Fibroblast of skin of back (primary cell): ENCODE measurements at places on chromosomes 6 and 20.

DNA sequence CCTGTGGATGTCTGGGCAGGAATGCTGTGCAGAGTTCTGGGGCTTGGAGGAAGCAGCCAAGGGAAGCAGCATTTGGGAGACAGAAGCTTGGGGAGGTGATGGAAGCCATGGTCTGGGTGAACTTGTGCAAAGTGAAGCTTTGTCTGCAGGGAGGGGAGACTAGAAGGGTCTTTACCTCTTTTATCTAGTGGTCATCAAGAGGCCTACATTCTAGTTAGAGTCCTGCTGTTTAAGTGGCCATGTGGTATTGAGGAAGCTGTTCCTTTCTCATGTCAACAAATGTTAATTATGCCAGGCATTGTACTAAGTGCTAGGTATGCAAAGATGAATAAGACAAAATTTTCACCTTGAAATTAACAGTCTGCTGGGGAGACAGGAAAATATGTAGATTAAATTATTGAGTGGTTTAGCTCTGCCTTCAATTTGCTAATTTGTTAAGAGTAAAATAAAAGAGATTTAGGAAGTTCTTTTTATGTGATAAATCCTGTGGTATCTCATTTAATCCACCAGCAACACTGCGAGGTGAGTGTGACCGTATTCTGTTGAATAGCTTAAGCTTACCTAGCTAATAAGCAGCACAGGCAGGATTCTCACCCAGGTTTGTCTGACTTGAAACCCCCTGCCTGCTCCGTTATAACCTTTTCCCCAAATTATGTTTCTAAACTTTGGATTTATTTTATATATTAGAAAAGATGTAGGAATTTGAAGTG, 43.1 kb downstream of the ARID1B start:
- no peak for DNase-seq

DNA sequence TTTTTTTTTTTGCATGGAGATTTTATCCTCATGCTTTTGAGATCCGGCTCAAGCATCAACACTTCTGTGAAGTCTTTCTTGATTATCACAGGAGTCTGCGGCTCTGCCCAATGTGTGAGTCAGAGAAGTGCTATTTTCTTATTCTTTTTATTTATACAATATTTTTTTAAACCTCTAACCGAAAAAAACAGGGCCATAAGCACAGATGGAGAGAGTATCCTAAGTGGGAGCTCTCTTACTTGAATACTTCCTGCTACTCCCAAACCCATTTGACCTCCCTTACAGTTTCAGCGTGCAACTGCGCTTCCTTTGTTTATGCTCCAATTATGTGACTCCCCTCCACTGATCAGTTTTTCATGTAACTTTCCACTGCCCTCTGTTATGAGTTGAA, 8.7 kb upstream of the ATXN1 start:
- DNase-seq = peak; percentile 93

- no peak for DNase-seq
These were observed 97.4 kb upstream of the ELOVL5 start for GRCh38 chr6:53446151-53446550.

DNA sequence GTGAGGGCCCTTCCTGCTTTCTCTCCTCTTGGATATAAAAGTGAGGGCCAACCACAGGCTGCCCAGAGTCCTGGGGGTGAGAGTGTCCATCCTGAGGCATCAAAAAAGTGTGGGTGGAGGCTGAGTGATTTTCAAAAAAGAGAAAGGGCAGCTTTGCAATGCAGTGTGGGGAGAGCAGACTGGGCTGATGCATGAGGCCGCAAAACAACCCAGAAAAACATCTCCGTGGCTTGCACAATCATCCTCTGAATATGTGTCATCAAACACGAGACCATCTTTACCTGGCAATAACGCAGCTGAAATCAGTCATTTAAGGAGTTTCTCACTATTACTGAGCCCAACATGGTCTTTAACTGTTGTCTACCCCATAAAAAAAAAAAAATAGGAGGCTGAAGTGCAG, 191.2 kb upstream of the SOX4 start:
- DNase-seq = no peak

DNA sequence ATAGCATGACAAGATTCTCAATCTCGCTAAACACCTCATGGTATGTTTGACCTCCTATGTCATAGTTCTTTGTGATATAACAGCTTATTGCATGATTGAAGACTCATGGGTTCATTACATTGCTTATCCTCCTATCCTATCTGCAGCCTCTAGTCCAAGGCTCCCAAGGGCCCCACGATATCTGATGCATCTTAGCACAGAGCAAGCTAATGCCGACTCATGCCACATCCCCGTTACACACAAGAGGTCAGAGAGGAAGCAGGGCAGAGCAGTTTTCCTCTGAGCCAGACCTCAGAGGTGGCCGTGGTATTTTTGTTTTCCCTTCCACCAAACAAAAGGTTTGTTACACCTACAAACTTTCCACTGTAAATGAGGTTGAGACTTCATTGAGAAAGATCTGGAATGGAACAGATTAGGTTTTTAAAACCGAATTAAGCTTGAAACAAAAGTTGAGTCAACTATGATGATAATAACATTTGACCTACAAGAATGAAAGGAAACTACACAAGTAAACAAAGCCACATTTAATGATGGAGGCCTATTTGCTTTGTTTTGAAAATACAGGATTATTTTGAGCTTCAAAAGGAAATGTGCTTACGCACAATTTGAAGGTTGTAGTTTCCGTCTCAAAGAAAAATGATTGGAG, 133.9 kb upstream of the MYLIP start:
- no peak for DNase-seq

GRCh38 chr20:19381947-19382346, 169.5 kb downstream of the SLC24A3 start:
- DNase-seq = no peak

- DNase-seq = no peak
These were observed 187.5 kb upstream of the FKBP1C start for GRCh38 chr6:63023726-63024125.

DNA sequence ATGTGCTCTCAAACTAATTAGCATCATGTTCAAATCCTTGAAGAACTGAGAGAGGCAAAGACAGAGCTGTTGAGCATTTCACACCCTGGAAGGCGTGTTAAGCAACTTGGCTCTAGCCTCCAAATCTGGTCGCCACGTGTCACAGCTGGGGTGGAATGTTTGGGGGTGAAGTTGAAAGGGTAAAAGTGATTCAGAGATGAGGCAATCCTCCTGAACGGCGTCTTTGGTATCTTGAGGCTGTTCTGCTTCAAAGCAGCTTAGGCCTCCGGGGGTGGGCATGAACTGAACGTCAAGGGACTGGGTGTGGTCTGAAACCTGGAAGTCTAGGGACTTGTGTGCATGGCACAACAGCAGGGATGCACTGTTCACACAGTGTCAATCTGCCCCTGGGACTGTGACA, 62.3 kb downstream of the TRAM2 start:
- DNase-seq = peak; percentile 68

GRCh38 chr6:101083533-101084175, 202.5 kb upstream of the ASCC3 start:
- peak; percentile 98 for DNase-seq

- DNase-seq = no peak
These were observed 70.7 kb upstream of the TRAF3IP2 start for GRCh38 chr6:111676383-111676782.

GRCh38 chr6:144897441-144897921, 612.3 kb downstream of the UTRN start:
- DNase-seq = peak; percentile 97

DNA sequence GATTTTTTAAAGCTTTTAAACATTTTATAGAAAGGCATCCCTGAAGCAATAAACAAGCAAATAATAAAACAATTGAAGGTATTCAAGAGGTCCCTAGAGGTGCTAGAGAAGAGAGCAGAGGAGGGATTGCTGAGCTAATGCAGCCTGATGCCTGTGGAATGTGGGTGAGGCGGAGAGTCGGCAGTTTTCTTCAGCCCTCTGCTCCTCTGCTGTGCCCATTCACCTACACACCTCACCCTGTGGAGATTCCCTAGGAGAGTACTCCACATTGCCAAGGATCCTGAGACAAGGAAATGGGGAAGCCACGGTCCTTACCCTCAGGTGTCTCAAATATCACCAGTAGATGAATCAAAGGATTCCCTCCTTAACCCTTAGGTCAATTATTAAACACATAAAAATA, 199.8 kb upstream of the POU3F2 start:
- DNase-seq = no peak

GRCh38 chr6:31057426-31058003, 47.2 kb downstream of the MUC22 start:
- DNase-seq = peak; percentile 75

GRCh38 chr6:4220558-4220957, 85.2 kb upstream of the ECI2 start:
- no peak for DNase-seq

DNA sequence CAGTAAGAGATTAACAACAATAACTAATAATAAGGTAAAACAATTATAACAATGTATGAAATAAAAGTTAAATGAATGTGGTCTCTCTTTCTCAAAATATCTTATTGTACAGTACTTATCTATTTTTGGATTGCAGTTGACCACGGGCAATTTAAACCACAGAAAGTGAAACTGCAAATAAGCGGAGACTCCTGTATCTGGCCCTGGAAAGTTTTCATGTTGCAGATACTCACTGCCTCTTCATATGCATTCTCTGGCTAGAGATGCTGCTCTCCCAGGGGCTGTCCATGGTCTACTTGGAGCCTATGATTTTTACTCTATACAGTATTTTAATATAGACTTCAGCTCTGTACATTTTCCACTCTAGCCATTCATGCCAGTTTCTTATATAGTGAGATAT, 230.8 kb downstream of the FUT9 start:
- DNase-seq = no peak

DNA sequence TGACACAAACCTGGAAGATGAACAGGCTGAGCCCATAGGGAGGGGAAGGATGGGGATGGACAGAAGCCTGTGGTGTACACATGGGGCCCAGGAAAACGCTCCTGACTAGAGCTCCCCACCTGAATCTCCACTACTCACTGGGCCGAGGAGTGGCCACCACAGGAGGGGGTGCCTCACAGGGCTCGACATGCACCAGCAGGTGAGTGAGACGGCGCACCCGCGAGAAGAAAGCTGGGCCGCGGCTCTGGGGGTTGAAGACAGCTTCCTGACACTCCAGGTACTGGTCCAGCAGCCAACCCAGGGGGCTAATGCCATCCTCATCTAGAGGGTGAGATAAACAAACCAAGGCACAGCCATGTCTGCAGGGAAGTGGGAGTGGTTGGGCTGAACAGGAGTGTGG, 10.3 kb downstream of the CUL7 start:
- DNase-seq = no peak

DNA sequence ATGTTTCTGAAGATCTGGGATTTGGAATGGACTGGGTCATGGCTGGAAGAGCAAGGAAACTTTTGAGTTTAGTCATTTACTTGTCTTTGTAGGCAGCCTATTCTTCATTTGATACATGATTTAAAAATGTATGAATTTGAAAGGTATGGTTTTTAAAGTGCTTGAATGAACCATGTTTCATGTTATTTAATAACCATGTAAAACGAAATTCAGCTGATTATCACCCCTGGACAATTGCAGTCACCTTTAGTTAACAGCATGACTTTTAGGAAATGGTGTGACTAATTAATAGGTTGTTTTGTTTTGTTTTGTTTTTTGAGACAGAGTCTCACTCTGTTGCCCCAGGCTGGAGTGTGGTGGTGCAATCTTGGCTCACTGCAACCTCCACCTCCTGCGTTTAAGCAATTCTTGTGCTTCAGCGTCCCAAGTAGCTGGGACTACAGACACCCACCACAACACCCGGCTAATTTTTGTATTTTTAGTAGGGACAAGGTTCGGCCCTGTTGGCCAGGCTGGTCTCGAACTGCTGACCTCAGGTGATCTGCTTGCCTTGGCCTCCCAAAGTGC, 2.1 kb downstream of the STX11 start:
- no peak for DNase-seq

- no peak for DNase-seq
These were observed 295.9 kb upstream of the FERMT1 start for GRCh38 chr20:6418732-6419131.

- DNase-seq = no peak
These were observed 296.1 kb upstream of the FOXQ1 start for GRCh38 chr6:1015825-1016224.

DNA sequence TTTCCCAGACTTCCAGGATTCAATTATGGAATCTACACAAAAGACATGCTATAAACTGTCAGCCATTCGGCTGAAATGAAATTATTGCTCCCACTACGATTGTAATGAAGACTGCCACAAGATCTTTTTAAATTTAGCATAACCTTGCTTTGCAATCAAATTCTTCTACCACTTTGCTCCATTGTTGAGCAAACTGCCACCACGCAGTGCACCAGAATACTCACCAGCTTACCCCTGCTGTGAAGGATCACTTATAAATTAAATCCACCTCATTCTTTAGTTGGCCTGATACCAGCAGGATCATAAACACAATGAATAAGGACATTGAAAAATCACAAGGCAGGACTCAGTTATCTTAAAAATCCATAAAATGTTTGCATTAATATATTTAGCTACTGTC, 151.8 kb upstream of the PRND start:
- no peak for DNase-seq

DNA sequence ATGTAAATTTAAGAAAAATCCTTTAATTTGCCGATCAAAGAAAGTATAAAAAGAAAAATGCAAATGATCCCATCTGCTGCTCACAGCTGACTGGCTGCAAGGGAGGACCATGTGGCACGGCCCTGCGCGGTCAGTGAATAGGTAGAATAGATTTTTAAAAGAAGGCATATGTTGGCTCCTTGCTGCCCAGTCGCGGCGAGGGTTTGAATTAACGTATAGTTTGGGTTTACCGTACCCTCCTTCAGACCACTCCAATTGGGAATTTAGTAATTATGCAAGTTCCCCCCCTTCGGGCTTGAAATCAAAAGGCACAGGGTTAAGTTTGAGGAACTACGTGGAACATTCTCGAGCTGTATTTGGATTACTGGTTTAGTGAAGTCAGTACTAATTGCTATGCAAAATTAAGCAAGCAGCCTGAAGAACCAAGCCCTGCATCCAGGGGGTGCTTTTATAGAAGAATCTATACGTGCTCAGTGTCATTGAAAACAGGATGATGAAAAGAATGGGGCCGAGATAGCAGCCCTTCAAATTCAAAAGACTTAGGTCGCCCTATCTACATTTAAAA, 1.1 kb upstream of the BEND3 start:
- peak; percentile 16 for DNase-seq

GRCh38 chr6:7621761-7622160, 31.8 kb downstream of the SNRNP48 start:
- DNase-seq = no peak

GRCh38 chr20:56833427-56833826, 204.3 kb downstream of the TFAP2C start:
- DNase-seq = no peak
